ENCODE measurements at places on chromosomes 13 and 19.
A peak's percentile ranks its signal among the peaks of the same experiment; 100 is the strongest.

DNA sequence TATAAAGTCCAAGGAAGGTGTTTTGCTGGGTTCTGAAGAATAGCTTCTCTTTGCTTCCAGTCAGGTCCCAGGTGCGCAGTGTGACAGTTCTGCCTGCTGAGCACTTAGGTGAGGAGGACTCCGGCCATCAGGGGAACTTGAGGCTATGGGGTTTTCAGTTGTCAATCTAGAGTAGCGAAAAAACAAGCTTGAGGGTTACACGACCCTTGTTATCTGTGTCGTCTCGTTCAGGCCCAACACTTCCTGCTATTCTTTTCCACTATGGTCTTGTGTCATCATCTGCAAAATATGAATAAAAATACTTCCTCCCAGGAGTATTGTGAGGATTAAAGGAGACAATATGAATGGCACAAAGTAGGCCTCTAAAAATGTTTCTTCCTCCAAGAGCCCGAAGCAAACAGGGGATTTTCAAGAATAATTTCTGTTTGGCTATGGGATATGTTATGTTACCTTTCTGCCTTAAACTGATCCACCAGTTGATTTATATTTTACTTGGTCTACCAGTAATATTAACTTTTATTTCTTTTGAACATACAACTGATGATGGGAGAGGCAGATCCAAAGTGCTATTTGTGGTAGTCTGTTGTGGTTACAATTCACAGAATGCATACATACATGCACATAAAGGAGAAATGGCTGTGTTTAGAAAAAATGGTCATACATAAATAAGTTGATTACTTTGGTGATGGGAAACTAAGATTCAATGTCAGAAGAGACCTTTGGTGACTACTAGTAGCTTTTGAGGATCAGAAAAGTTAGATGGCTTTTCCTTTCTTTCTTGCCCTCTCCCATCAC is 40.5 kb upstream of the RCBTB2 start:
- no peak for DNase-seq

DNA sequence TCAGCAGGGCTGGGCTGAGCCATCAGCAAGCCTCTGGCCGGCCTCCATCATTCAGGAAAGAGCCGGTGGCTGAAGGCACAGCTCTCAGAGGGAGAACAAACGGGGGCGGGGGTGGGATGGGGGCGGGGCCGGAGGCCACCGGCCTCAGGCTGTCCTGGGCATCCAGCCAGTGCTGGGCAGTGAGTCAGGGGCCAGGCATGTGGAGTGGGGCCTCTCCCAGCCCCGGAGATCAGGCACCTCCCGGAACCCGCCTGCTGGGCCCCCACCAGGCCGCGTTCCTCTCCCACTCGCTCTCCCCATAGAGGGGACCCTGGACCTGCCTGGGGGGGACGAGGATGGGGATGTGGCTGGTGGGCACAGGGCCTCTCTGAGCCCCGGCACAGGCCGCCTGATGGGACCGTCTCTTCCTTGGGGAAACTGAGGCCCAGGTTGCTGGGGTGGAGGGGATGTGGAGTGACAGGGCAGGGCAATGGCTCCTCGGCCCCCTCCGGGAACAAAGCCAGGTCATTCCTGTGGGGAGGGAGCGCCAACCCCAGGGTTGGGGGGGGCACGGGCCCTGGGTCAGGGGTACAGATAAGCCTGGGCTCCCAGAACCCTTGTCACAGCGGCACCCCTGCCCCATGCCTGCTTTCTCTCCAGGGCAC is 12.9 kb downstream of the SPC24 start:
- peak; percentile 87 for DNase-seq

- no peak for DNase-seq
Observed at GRCh38 chr19:7832781-7833180, 2.8 kb downstream of the EVI5L start.

DNA sequence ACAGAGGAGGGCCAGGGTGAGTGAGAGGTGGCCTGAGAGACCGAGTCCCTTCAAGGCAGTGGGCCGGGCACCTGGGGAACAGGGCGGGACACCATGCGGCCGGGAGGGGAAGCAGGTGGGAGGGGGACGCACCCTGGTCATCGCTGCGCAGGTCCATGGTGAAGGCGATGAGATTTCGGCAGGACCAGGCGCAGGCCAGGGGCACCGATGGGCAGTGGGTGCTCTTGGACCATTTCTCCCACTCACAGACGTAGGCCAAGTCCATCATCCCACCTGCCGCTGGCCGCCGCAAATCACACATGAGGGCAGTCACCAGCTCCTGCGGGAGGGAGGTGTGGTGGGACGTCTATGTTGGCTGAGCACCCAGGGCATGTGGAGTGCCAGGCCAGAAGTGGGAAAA is 2.2 kb downstream of the MED16 start:
- DNase-seq = no peak

DNA sequence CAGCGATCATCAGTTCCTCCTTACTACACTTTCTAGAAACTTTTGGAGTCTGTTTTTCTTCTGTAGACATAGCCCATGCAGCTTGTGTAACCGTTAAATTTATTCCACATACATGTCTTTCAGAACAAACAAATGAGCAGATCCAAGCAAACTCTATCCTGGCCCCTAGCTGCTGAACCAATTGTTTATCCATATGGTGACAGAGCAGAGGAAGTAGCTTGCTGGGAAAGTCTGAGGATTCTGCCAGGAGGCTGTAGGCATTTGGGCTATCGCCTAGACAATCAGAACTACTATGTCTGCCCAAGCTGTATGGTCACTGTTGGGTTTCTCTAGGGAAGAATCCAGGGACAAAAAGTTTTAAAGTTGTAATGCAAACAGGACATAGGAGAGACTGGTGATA is 343.7 kb downstream of the SPRY2 start:
- no peak for DNase-seq

- DNase-seq = no peak
Observed at GRCh38 chr13:76982061-76982460, 9.8 kb upstream of the CLN5 start.

DNA sequence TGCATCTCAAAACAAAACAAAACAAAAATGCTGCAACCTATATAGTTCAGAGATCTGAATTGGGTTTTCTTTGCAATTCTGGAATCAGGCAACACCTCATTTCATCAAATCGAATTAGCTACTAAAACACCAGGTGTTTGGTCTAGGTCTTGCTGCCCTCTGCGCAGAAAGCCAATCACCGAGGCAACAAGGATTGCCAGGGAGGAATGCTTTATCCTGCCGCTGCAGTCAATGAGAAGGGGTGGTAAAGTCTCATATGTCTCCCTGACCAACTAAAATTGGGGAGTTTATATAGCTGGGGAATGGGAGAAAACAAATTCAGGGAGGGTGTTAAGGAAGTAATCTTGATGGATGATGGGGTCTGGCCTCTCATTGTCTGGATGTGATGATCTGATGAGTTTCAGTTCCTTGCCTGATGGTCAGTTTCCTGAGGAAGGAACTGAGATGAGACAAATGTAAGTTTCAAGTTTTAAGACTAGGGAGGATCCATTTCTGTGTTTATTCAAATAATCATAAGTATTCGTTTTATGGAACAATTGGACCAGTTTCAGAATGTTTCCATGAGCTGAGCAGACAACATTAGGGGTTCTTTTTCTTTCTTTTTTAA is 5.0 kb upstream of the YJU2 start:
- DNase-seq = no peak

GRCh38 chr13:31045286-31046081 is 113.0 kb downstream of the TEX26 start:
- DNase-seq = peak; percentile 36

DNA sequence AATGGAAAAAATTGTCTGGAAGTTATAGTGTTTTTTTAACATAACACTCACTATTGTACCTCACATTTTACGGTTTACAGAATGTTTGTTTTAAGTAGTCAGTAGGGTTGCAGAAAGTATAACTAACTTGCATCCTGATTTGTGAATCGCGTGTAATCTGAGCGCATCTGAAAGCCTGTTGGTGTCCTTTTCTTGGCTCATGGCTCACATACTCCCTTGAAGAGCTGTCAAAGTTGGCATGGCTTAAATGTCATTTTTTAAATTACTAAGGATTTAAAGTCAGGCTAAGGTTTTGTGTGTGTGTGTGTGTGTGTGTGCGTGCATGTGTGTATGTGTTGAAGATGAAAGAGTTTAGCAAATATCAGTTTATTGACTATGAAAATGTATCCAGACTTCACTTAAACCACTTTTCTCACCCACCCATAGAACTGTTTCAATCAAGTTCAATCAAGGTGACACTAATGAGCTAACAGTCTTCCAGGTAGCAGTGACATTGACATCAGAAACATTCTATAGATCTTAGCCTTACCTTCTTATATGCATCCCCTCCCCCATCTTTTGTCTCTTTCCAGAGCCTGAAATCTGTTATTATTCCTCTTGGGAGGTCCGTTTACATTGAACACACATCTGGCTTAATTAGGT is 480.4 kb upstream of the SGCG start:
- DNase-seq = no peak

GRCh38 chr19:45173816-45174215 is 4.2 kb downstream of the TRAPPC6A start:
- no peak for DNase-seq

- DNase-seq = no peak
Observed at GRCh38 chr19:48552406-48553322, 692 bp downstream of the SULT2B1 start.
